ENCODE measurements at places on chromosomes 4 and X.
A peak's percentile ranks its signal among the peaks of the same experiment; 100 is the strongest.

GRCh38 chr4:22596409-22596808 is 80.5 kb upstream of the ADGRA3 start:
- no peak for DNase-seq

DNA sequence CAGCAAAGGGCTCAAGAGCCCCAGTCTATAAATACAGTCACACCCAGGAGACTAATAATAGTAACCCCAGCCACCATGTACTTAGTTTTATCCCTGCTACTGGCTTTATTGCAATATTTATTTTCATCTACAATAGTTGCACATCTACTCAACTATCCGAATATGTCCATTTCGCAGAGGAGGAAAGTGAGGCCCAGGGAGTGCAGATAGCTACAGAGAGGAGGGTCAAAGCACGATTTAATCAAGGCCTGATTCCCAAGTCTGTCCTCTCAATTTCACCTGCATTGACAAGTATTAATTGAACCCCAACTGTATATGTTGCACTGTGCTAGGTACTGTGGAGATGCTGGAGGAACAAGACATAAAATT is 4.0 kb upstream of the PLP2 start:
- DNase-seq = no peak

DNA sequence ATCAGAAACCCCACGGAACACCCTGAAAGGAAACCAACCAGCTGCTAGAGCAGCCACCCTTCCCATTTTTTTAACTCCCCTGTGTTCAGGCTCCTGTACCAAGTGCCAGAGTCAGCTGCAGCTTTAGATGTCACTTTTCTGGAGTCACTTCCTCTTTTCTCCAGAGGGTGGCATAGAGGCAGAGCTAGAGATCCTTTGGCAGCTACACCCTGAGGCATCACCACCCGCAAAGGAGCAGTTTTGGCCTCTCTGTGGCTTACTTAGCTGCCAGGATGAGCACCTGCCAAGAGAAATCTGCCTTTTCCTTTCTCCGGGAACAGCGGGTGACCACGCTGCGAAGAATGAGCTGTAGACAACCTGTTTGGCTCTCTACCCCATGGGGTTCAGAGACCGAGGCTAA is 58.0 kb upstream of the CHRDL1 start:
- DNase-seq = no peak

GRCh38 chr4:80011636-80012236 is 61.3 kb downstream of the ANTXR2 start:
- no peak for DNase-seq

DNA sequence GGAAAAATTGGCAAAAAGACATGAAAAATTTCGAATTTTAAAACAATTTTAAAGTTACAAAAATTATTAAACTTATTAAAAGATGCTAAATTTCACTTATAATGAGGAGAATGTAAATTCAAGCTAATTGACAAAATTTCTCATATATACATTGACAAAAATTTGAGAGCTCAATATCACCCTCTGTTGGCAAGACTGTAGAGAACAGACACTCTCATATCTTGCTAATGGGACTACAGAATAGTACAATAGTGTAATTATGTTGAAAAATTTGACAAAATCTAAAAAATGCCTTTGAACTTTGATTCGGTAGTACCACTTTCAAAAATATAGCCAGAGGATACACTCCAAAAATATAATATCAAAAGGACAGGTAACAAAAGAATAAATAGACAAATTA is 29.8 kb downstream of the DCAF8L2 start:
- no peak for DNase-seq

GRCh38 chr4:36088542-36088941 is 155.8 kb downstream of the ARAP2 start:
- no peak for DNase-seq

DNA sequence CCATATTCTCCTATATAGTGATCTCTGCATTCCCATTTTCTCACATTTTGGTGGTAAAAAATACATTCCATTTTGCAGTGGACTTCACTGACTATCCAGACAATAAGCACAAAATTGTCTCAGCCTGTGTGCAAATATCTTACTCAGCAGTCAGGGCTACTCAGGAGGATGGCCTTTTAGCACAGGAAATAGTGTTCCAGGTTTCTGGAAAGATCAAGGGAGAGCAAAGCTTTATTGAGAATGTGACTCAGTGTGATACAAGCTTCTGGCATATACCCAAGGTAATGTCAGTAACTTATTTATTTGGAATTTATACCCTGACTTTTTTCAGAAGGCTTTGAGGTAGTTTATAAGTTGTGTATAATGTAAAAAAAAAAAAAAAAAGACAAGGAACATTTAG is 233.4 kb downstream of the TEX13A start:
- DNase-seq = no peak

DNA sequence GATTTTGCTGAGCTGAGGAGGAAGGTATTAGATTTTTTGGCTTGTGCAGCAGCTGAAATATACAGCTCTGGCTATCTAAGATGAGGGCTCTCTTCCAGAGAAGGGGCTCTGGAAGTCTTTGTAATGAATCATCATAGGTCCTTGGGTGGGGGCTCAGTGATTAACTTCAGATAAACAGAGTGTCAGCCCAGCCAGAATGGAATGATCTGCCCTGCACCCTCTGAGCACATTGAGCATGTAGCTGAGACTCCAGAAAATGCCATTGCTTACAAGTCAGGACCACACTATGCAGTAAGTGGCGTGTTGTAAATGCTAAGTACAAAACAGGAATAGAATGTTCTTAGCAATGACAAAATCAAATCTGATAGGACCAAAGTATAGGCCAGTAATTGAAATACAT is 836.0 kb downstream of the PDHA2 start:
- no peak for DNase-seq

GRCh38 chrX:46704767-46705386 is 54.0 kb downstream of the SLC9A7 start:
- DNase-seq = peak; percentile 21

DNA sequence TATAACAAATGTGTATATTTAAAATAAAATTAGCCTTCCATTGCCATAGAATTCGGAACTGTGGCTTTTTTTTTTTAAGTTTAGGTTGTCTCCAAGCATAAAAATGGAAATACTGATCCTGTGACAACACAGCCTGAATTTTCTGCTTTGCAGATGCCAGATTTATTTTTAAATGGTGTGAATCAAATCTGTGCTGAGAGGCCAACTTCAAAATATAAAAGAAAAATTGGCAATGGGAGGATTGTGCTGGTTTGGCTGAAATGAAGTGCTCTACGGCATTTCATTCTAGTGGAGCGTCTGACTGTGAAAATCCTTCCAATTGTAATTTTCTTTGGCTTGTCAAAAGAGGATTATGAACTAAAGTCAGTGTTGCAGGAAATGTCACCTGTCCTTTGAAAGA is 580.3 kb upstream of the ZFP42 start:
- DNase-seq = no peak

DNA sequence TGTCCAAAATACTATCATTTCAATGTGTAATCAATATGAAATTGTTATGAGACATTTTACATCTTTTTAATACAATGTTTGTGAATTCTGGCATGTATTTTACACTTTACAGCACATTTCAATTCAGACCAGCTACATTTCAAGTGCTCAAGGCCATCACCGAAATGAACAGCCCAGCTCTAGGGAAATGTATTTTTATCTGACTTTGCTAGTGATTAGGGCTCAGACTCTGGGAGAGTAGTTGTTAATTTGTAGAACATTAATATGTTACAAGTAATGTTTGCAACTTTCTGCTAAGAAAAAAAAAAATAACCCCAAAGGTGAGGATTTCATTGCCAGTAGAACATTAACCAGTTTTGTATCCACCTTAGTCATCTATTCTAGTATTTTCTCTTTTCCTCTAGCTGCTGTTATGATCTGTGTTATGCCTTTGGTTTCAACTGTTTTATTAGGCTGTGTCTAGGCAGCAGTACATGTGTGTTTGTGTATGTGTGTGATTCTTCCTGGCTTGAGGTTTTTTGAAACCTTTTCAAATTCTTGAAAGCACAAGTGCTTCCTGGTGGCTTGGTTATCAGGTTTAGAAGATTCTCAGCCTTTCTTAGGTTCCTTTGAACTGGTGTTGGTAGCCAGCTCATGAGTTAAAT is 125.9 kb downstream of the NSUN7 start:
- no peak for DNase-seq

GRCh38 chrX:110359273-110359672 is 625 bp downstream of the RTL9 start:
- DNase-seq = no peak

DNA sequence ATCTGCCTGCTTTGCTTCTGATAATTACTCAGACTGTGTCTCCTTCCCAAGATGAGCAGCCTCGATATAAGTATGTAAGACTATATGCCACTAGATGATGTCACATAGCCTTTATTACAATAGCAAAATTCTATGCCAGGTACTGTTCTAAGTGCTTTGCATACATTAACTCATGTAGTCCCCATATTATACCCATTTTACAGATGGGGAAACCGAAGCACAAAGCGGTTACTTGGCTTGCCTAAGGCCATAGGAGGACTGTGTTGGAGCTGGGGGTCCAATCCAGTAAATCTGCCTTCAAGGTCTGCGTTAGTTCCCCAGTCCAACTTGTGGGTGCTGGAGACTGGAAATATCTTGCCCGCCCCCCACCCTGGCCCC is 826 bp upstream of the SCML1 start:
- DNase-seq = no peak

GRCh38 chr4:172777729-172778431 is 390.7 kb upstream of the GALNT7 start:
- DNase-seq = no peak

DNA sequence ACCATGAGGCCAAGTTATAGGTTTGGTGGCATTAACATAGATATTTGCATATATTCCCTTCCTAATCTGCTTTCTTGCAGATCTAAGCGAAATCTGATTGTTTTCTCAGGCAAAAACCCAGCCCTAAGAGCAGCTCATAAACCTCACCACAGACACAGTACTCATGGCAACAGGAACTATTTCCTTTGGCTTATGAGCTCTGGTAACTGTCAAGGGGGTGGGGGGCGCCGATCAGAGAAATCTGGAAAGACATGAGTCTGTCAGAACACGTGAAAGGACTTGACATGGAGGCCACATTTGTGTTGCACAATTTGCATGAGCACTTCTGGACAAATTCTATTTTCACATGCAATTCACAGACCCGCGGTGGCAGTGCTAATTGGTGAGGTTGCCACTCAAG is 83.7 kb downstream of the MGST2 start:
- no peak for DNase-seq

DNA sequence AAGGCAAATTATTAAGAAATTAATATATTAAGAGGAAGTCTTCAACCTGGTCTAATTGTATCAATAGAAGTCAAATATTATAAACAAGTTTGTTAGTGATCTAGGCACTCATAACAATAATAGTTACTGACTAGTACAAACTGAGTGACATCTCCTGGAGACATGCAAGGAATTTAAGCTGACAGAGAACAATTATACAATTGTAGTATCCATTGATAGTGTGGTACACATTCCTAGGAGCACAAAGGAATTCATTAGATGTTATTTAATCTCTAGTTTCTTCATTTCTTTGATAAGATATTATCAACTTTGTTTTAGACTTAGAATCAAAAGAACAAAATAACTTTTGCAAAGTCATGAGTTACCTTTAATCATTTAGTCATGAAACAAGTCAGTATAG is 1048.6 kb downstream of the PCDH7 start:
- no peak for DNase-seq

- no peak for DNase-seq
Measured at GRCh38 chr4:185879666-185880312, 67.8 kb upstream of the SORBS2 start.

DNA sequence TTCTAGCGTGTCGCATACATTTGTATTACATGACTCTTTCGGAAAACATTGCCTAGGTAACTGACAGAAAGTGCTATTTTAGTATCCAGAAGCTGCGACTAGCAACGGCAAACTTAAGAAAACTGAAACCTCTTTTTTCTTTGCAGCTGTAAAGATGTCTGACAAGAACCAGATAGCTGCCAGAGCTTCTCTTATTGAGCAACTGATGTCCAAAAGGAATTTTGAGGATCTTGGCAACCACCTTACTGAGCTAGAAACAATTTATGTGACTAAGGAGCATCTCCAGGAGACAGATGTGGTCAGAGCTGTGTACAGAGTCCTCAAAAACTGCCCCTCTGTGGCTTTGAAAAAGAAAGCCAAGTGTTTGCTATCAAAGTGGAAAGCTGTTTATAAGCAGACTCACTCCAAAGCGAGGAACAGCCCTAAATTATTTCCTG is 9.4 kb downstream of the TCEANC start:
- no peak for DNase-seq

DNA sequence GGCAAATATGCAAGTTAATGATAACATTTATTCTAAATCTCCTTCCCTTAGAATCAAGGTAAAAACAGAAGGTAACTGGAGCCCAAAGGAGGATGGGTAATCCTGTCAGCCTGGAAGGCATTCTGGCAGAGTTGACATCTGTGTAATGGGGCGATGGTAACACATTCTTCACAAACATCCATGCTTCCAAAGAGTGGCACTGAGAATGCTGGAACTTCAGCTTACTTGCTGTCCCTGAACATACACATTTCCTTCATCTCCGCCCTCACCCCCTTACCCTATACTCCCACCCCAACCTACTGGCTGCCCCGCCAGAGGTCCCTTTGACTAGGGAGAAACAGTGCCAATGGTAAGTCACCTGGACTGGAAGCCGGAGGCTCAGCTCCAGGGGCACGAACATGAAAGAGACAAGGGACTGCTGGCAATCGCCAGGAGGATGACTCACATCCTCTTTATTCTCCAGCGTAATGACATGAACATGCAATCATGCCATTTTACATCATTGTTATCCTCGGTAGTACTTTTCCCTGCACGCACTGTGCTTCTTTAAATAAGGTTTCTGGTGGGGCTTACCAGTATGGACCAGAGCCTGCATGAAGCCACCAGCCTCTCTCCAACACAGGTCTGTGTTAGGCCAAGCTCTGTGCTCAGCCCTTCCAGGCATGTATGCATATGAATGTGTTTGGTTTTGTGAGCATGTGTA is 694.2 kb upstream of the TENM3 start:
- no peak for DNase-seq

GRCh38 chr4:137881641-137882040 is 349.3 kb upstream of the PCDH18 start:
- no peak for DNase-seq

GRCh38 chrX:50905334-50905733 is 5.2 kb upstream of the BMP15 start:
- no peak for DNase-seq

DNA sequence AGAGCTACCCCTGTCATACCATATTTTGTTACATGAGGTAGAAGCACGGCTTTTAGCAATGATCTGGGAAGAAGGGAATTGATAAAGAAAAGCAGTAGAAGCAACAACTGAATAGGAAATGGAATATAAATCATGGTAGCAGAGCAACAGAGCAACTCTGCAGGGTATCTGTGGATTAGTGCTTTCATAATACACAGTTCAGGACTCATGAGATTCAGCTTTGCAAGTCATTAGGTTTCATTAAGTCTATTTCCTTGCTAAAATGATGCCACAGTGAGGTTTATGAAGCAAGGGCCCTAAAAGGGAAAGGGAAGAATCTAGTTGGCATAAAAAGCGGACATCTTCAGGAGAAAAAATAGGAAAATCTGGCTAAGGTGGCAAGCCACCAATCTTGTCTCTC is 45.6 kb upstream of the GRPR start:
- DNase-seq = no peak

GRCh38 chrX:154980330-154981115 is 42.0 kb downstream of the F8 start:
- DNase-seq = peak; percentile 35
